ENCODE measurements at places on chromosomes 7 and 10. TPM values are rescaled to one million over a fixed set of nuclear protein-coding genes. Genes with fewer than 3 reads are reported as not detected.
A peak's percentile ranks its signal among the peaks of the same experiment; 100 is the strongest.

- H3K4me3 ChIP-seq, result no peak overlapping the region
- no peak overlapping the region for H3K27ac ChIP-seq
- H3K36me3 ChIP-seq, result no peaks in the 10 kb centered on the region
- H3K27me3 ChIP-seq, result no peaks in the 10 kb centered on the region
Measured at GRCh38 chr10:122301055-122301810, 30.1 kb downstream of the BTBD16 start.

DNA sequence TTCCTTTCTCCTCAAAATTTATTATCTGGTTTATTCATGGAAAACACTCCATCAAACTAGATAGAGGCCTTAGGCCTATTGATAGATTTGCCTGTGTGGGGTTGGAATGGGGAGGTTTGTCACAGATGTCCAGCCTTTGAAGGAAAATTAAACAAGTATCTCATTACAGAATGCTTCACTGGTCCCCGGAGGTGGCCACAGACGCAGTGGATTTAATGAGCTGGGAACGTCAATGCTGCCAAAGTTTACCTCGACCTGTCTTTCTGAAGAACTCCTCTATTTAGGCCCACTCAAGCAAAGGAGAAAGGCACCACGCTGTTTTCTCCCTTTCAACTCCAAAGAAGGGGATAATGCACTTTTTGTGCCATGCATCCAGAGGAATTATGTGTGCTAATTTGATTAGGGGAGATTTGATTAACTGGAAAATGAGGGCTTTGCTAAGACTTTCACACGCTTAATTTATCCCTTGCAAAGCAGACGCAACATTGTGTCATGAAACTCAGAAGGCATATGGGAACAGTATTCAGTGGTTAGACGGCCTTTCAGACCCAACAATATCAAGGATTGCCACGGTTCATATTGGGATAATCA lies 558.8 kb upstream of the GALNT17 start:
- peaks cover 13% of the 10 kb centered on the region for H3K4me1 ChIP-seq
- DNase-seq, result no peak
- H3K4me3 ChIP-seq, result no peak overlapping the region
- peaks cover 10% of the 10 kb centered on the region for H3K27me3 ChIP-seq
- no peak overlapping the region for H3K27ac ChIP-seq
- no peaks in the 10 kb centered on the region for H3K36me3 ChIP-seq

- DNase-seq, result no peak
- no peaks in the 10 kb centered on the region for H3K27me3 ChIP-seq
- no peak overlapping the region for H3K27ac ChIP-seq
- no peaks in the 10 kb centered on the region for H3K36me3 ChIP-seq
- peaks cover 68% of the 10 kb centered on the region for H3K4me1 ChIP-seq
Measured at GRCh38 chr10:131909929-131910328, 9.1 kb downstream of the PPP2R2D start.

- no peak for DNase-seq
- peaks cover 49% of the 10 kb centered on the region for H3K4me1 ChIP-seq
- H3K27ac ChIP-seq, result no peak overlapping the region
- H3K27me3 ChIP-seq, result peaks cover 25% of the 10 kb centered on the region
- H3K36me3 ChIP-seq, result no peaks in the 10 kb centered on the region
- H3K4me3 ChIP-seq, result no peak overlapping the region
Measured at GRCh38 chr10:49613165-49613881, 514 bp upstream of the CHAT start.

- no peak overlapping the region for H3K4me3 ChIP-seq
- DNase-seq, result no peak
- H3K27me3 ChIP-seq, result no peaks in the 10 kb centered on the region
- no peaks in the 10 kb centered on the region for H3K36me3 ChIP-seq
Measured at GRCh38 chr10:62893036-62893435, 76.9 kb upstream of the EGR2 start.

GRCh38 chr7:112118581-112119566 lies 87.3 kb downstream of the DOCK4 start:
- no peak overlapping the region for H3K4me3 ChIP-seq
- H3K27me3 ChIP-seq, result no peaks in the 10 kb centered on the region
- DNase-seq, result no peak
- no peaks in the 10 kb centered on the region for H3K36me3 ChIP-seq
- H3K4me1 ChIP-seq, result no peaks in the 10 kb centered on the region

GRCh38 chr10:69057261-69057950 lies 30.5 kb upstream of the SRGN start:
- no peaks in the 10 kb centered on the region for H3K36me3 ChIP-seq
- DNase-seq, result no peak
- no peaks in the 10 kb centered on the region for H3K27me3 ChIP-seq
- peak overlapping the region; percentile 51 for H3K27ac ChIP-seq
- no peak overlapping the region for H3K4me3 ChIP-seq

DNA sequence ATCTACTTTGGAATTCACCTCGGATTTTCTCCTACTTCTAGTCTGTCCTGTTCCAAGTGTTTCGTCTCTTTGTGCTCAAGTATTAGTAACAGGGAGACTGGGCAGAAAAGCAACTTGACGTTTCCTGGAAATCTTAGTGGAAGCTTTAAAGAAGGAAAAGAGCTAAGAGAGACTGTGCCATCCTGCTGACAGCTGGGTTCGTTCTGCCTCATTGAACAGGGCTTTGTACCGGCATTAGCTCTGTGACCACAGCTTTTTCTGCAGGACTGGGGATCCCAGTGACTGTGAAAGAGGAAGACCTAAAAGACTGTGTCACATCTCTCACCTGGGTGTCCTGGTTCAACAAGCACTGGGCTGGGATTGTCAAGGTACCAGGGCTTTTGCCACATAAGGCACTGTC lies 70.8 kb upstream of the CDCA7L start:
- no peak overlapping the region for H3K27ac ChIP-seq
- no peaks in the 10 kb centered on the region for H3K4me1 ChIP-seq
- DNase-seq, result no peak
- H3K36me3 ChIP-seq, result no peaks in the 10 kb centered on the region

GRCh38 chr10:85667638-85668233 lies 698.9 kb downstream of the GRID1 start:
- no peak overlapping the region for H3K27ac ChIP-seq
- no peaks in the 10 kb centered on the region for H3K36me3 ChIP-seq
- no peaks in the 10 kb centered on the region for H3K4me1 ChIP-seq
- H3K4me3 ChIP-seq, result no peak overlapping the region
- no peak for DNase-seq

Gene EPHB6
- total RNA-seq, result 19.0 TPM

Gene FAM204A
- 40.8 TPM for total RNA-seq

Gene ENTPD7
- total RNA-seq, result 9.0 TPM

Gene ELN
- 16.6 TPM for total RNA-seq

Gene R3HCC1L
- 8.1 TPM for total RNA-seq

Gene TMEM139
- total RNA-seq, result 0.15 TPM

Gene ZNF804B
- total RNA-seq, result not detected

Gene OPN1SW
- total RNA-seq, result not detected

Gene SP4
- 3.2 TPM for total RNA-seq
